ENCODE measurements at places on chromosomes 1 and 21.

GRCh38 chr1:111198836-111199235, 1.6 kb downstream of the DENND2D start:
- no peak for DNase-seq

- DNase-seq, result no peak
Observed at GRCh38 chr1:82227306-82228095, 426.8 kb downstream of the ADGRL2 start.

- DNase-seq, result no peak
Observed at GRCh38 chr1:109691759-109692158, 4.1 kb downstream of the GSTM1 start.

GRCh38 chr1:111214884-111215283, 12.6 kb upstream of the CHI3L2 start:
- DNase-seq, result peak; percentile 8

DNA sequence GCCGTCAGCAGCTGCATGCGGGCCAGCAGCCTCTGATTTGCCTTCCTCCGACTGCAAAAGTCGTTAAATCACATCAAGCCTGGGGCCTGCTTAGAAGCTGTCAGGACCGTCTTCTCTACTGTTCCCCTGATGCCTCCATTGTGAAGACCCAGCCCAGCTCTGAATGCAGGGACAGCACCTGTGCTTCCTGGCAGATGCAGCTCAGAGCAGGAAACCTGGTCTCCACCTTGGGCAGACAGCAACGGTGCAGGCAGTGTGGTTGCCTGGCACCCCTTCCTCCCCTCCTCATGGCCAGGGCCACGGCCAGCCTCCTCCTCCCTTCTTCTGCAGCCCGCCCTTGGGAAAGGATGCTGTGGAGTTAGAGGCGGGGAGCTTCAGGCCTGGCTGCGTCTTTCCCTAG, 92.3 kb upstream of the COL6A1 start:
- no peak for DNase-seq

DNA sequence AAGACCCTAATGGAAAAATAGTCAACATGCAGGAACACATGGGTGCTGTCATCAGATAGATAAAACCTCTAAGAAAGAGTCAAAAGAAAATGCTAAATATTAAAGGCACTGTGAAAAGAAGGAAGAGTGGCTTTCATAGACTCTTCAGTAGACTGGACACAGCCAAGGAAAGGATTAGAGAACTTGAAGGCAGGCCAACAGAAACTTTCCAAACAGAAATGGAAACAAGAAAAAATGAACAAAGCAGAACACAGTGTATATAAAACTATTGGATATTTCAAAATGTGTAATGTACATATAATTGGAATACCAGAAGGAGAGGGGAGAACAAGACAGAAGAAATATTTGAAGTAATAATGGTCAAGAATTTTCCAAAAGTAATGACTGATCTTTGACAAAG, 431.9 kb downstream of the MATN1 start:
- DNase-seq, result no peak

DNA sequence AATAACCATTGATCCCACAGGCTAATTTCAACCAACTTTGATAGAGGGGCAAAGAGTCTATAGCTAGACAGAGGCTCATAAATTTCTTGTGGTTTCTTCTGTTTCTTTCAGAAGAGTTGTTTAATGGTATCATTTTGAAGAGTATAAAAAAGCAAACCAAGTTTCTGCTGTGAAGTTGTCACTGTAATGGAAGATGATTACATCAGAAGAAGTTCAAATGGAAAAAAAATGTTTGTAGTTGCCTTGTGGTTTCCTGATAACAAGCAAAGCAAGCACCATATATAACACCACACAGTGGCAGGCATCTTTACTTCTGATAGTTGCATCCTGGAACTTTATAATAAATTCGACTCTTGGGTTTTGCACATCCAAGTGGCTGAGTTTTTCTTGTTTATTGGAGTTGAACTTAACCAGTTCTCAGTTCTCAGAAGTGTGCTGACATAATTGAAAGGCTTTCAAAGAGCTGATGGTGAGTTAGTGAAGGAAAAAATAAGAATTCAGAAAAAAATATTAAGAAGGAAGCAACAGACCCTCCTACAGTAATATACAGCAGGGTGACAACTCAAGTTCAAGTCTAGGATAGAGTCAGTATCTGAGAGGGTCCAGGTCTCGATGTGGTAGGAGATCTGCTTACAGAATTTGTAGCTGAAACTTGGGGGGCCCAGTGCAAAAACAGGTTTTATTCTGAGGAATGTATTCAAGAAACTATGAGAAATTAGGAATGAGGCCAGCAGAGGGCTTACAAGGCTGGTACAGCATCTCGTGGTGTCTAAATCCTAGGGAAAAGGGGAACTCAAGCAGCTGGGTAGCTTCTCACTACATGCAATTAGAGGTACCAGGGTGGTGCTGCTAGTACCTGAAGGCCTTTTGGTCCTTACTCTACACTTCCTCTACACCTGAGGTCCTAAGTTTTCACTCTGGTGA, 123.5 kb downstream of the CRB1 start:
- DNase-seq, result no peak

GRCh38 chr1:100101564-100101963, 31.2 kb downstream of the SASS6 start:
- DNase-seq, result no peak

DNA sequence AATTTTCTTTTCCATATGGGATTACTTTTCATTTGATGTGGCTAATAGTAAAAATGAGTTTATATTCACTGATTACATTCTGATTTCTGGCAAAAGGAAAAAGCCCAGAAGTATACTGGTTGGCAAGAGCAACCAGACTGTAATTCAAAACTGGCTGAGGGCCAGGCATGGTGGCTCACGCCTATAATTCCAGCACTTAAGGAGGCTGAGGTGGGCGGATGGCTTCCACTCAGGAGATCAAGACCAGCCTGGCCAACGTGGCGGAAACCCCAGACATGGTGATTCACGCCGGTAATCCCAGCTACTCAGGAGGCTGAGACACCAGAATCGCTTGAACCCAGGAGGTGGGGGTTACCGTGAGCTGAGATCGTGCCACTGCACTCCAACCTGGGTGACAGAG, 14.5 kb downstream of the SYT11 start:
- no peak for DNase-seq

- no peak for DNase-seq
Observed at GRCh38 chr1:28867850-28868249, 46.5 kb upstream of the EPB41 start.

DNA sequence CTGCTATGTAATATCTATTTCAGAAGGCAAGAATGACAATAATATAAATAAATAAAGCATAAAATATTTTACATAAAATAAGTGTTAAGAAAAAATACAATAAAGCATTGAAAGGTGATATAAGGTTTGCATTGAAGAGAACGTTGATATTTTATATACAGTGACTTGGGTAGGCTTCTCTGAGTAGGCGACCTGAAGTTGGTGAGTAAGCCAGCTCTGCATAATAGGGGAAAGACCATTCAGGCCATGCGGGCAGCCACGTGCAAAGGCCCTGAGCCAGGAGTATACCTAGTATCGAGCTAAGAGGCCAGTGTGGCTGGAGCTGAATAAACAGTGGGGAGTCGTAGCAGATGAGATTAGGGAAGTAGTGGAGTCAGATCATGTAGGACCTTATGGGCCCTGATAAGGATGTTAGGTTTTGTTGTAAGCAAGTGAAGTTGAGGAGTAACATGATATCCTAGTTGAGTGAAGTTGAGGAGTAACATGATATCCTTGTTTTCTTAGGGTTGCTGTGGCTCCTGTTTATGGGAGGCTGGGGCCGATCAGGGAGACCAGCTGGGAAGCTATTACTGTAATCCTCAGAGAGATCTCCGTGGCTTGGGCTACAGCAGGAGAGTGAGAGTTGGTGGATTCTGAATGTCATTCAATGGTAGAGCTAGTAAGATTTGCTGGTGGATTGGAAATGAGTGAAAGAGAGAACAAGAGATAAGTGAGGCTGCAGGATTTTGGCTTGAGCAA, 22.0 kb downstream of the KCNK1 start:
- no peak for DNase-seq

GRCh38 chr1:93907718-93908117, 1.5 kb downstream of the GCLM start:
- no peak for DNase-seq

GRCh38 chr1:7671146-7671465, 100.0 kb upstream of the VAMP3 start:
- no peak for DNase-seq

GRCh38 chr1:95754412-95754811, 520.4 kb downstream of the RWDD3 start:
- DNase-seq, result no peak

DNA sequence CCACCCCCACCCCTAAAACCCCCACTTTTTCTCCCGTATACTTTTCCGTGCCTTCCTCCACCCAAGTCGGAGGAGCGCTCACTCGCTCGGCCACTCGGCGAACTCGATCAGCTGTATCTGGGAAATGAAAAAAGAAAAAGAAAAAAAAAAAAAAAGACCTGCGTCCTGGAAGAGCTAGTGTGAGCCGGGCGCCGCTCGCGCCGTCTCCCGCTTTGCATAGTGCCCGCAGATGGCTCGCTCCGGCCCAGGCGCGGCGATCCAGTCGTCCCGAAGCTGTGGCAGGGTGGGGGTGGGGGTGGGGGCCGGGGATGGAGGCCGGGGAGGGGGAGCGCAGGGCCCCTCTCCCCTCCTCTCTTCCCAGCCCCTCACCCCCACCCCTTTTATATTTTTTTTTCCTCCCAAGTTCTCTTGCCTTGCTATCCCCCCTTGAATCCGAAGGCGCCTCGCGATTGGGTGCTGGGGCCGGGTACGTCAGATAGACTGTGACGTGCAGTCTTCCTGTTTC, 299 bp upstream of the PROX1 start:
- no peak for DNase-seq

Data from T-helper 2 cell (primary cell).